Stimulated activated CD8-positive, alpha-beta memory T cell treated with anti-CD3 and anti-CD28 coated beads, Interleukin-12 subunit alpha, Interleukin-12 subunit beta, amount 100 ng/mL, for 1 hour (primary cell): ENCODE measurements at places on chromosomes 13 and 19.

DNA sequence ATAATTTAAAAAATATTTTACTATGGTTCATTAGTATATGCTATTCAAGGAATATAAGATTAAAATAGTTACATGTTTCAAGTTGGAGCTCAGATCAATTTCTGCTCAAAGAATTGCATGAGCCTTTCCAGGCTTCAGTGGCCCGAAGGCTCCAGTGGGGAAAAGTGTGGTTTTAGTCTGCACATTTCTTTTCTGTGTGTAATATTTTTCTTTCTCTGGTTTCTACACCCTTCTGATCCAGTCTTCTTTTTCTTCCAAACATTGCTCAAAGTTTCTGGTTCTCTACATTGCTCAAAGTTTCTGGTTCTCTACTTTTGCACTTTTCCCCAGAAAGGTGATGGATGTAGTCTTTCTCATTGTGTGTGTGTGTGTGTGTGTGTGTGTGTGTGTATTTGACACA, 64.7 kb upstream of the OXGR1 start:
- DNase-seq, result no peak

DNA sequence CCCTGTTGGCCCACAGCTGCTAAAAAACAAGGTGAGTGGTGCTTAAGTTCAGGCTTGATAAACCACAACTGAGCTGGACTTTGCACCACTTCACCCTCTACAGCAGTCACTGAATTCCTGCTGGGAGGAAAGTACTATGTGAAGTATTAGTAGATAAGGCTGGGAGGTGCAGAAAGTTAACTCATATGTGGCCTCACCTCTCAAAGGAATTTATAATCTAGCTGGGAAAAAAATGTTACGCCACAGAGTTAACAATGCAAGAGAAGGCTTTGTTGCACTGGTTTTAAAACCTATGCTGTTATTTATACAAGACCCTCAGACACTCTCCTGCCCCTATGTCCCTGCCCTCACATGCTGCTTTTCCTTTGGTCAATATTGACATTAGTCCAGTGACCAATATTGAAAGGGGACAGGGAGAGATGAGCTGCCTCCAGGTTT, 60.9 kb downstream of the LIG4 start:
- no peak for DNase-seq

DNA sequence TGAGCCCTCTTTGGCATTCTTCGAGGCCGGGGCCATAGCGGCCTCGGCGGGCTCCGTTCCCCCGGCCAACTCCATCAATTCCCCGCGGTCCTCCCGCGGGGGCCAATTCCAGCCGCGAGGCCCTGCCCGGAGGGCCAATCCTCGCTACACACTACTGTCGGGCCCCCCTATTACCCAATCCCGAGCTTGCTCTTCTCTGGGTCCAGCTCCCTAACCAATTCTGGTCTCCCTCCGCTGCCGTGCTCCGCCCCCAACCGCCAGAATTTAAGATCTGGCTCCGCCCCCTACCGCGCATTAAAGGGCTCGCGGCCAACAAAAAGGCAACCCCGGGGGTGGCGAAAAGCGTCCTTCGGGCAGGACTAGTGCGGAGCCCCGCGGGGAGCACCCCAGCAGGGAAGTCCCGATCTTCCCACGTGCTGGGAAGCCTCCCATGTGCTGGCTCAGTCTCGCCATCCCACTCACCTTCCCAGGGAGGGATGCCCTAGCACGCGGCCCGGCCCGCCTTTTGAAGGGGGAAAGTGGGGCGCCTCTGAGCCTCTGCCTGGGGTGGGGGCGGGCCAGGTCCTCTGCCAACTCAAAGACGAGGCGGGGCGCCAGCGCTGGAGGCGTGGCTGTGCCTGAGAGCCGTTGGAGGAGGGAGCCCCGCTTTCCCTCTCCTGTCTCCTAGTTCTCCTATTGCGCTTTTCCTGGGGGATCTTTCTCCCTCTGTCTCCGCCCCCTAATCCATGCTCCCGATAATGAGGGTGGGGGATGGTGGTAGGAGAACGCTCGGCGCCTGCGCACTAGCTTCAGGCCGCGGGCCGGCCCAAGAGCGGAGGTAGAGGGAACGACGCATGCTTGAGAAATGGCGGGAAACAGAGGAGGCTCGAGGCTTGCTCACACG, 3.5 kb downstream of the LIPE start:
- peak; percentile 86 for DNase-seq

GRCh38 chr13:101115762-101116171, 300.5 kb downstream of the NALCN start:
- no peak for DNase-seq

GRCh38 chr13:30499338-30499737, 33.6 kb upstream of the HMGB1 start:
- no peak for DNase-seq

- no peak for DNase-seq
Measured at GRCh38 chr19:3687774-3688706, 12.2 kb downstream of the PIP5K1C start.

DNA sequence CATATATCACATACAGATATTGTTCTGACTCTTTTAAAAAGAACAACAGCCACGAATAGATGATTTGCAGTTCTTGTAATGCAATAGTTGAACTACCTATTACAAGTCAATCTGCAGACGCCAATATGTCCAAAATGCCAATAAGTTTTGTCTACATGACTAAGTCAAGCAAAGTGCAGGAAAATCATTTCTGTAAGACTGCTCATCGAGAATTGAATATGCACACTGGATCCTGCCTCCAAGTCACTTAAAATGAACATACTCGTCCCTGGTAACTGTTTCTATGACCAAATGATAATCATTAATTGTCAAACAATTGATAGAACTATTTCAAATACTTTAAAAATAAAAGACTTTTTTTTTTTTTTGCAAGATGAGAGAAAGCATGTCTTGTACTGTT, 375.6 kb downstream of the ITGBL1 start:
- DNase-seq, result no peak

DNA sequence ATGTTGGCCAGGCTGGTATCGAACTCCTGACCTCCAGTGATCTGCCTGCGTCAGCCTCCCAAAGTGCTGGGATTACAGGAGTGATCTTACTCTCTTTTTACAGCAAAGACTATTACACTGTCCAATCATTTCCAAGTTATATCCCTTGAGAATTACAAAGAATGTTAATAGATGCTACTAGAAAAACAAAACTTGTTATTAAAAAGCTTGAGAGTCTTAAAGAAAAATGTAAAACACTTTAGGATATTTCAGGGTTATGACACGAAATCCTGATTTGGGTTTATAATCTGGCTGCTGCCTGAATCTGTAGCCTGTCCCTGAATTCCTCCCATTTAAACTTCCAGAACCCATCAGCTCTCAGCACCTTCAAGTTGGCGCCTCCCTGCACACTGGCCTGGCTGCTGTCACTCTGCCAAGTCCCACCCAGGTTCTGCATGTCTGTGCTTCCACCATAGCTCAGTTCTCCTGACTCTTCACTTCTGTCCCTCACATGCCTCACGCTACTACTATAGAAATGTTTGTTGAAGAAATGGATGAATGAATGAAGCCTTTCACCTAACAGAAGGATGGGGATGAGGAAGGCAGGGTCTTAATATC, 55.8 kb upstream of the RFXAP start:
- no peak for DNase-seq

DNA sequence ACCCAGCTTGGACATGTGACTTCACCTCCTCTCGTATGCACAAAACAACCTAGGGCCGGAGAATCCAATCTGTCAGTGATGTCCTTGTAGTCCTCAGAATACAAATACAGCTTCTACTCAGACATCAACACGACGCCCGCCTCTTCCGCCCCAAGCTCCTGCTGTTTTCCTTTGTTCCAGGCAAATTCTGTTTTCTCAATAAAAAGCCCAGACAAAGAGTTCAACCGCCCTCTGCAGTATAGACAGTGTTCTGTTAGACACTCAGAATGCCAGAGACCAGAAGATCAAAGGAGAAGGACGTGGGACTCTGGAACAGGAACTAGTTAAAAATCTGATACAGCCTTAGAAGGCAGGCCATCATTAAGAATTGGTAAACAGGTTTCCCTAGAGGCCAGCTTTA, 42.0 kb upstream of the GGACT start:
- no peak for DNase-seq

DNA sequence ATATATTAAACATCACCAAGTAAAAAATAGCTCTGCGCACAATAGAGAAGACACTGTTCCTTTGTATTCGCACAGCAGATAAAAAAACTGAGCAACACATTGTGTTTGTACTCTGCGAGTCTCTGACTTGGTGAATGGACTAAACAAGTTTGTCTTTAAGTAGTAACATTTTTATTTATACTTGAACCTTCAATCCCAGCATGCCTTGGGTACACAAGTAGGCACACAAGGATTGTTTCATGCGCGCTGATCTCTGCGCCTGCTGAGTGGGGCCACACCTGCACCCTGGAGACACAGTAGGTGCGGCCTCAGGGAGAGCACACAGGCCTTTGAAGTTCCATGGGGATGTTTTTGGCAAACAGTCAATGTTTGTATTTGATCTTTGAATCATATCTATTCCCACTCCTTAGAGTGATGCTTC, 318.9 kb downstream of the MYO16 start:
- no peak for DNase-seq

DNA sequence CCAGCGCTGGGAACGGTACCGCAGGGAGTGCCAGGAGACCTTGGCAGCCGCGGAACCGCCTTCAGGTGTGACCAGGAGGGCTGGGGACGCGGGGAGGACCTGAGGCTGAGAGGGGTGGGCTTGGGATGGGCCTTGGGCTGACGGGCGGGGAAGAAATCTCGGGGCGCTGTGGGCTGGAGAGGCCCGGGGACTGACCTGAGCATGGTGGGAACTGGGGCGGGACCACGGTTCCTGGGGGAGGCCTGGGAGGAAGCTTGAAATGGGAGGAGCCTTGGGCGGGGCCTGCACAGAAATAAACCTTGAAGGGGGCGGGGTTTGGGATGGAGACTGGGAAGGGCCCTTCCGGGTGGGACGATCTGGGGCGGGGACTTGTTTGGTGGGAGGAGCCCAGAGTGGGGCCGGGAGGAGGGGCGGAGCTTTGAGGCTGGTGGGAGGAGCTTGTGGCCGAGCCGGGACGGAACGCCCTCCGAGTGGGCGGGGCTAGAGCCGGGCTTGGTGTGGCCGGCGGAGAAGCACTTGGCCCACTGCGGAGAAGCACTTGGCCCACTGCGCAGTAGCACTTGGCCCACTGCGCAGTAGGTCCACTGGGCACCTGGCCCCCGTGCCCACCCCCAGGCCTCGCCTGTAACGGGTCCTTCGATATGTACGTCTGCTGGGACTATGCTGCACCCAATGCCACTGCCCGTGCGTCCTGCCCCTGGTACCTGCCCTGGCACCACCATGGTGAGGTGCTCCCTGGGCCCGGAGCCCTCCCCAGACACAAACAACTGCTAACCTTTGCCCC, 2.8 kb downstream of the GIPR start:
- no peak for DNase-seq

GRCh38 chr19:47813304-47813994, 8.3 kb upstream of the CRX start:
- DNase-seq, result peak; percentile 55

- no peak for DNase-seq
Measured at GRCh38 chr19:778910-779653, 18.2 kb upstream of the PTBP1 start.

GRCh38 chr13:110347088-110347487, 40.0 kb downstream of the COL4A2 start:
- no peak for DNase-seq

DNA sequence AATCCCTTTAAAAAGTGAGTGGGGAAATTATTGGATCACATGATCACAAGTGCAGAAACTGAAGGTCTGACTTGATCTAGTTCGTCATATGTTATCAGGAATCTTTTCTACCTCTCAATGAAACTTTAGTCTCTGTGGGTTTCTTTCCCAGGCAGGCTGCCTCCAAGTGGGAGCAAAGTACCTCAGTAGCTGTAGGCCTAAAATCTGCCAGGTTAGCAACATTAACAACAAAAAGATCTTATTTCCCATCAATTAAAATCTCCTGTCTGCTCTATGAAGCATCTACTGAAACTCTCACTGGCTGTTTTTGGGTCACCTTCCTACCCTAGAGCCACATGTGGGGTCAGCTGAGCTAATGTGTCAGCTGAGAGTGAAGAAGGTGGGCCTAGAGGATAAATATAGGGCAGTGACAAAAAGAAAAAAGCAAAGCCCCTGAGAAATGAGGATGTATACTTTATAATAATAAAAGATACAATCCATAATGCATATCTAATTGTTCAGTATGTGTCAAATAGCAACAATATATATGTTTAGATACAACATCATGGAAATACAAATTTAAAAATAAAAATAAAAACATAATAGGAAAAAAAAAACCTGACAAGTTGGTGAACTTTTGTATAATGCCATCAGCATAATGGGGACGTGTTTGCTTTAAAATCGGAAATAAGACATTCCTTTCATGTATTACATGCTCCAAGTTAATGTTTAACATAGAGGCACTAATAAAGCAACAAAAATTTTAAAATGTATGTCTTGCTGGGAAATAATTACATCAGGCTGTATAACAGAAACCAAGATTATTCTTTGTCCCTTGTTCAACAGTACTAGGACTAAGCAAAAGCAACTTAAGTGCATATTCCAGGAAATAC, 141.1 kb downstream of the GPC5 start:
- no peak for DNase-seq

DNA sequence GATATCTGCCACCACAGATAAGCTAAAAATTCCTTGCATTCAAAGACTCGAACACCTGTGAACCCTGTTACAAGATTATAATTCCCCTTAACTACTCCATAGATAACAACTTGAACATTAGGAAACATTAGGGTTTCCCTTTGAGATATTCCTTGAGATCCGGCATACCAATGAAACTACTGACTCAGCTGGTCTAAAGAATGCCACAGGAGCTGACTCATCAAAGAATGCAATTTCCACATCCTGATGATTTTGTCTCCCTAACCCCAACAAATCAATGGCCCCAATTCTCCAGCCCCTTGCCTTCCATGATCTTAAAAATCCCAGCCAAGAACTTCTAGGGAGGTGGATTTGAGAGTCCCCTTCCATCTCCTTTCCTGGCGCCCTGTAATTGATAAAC, 35.6 kb upstream of the ZNF599 start:
- no peak for DNase-seq

- DNase-seq, result no peak
Measured at GRCh38 chr13:105847527-105848291, 687.8 kb downstream of the EFNB2 start.

GRCh38 chr19:7492558-7492957, 3.7 kb upstream of the PEX11G start:
- no peak for DNase-seq

GRCh38 chr13:37927561-37927960, 58.0 kb upstream of the TRPC4 start:
- DNase-seq, result no peak

GRCh38 chr13:98710521-98710920, 42.0 kb downstream of the SLC15A1 start:
- DNase-seq, result no peak
